ENCODE measurements at places on chromosomes 5 and 9.

DNA sequence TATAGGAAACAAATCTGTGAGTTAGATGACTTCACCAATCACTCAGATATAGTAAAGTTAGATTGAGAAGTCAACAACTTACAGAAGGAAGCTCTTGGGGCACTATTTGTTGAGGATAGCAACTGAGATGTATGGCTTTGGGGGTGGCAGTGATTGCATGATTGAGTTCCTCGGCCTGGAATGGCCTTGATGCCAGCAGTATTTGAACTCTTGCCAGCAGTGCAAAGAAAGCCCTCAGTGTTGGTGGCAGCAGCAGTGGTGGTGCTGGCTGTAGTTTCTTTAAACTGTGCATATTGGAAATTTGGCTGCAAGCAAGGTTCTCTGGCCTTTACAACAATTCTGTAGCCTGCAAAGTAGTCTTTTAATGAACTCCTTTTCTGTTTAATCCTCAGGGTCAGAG lies 41.4 kb upstream of the PJA2 start:
- no peak for DNase-seq

DNA sequence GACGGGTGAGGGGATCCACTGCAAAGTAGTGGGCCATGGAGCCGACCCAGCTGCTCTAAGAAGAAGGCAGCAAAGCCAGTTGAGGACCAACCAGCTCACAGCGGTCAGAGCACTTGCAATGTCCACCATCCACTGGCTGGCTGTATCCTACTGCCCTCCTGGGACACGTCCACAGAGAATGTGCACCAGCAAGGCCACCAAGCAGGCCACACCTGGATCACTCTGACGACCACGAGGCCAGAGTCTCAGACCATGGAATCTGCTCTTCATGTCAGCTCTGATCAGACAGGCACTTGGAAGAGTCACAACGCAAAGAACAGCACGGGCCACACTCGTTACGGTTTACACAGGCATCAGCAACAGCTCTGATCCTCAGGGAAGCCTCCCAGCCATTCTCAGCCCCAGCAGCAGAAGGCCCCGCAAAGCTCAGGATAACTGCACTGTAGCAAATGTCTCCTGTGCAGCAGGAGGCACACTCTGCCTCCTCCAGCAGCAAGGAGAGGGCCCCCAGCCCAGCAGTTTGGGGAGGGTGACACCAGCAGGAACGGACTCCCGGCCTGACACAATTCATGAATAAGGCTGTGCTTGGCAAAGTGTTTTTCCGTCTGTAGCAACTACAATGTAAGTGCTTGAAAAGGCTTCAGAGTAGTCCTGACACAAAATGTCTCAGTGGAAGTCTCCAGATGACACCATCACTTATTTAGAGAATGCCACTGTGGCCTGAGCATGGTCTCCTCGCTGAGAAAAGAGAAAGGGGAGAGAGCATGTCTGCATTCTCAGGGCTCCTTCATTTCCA lies 15.7 kb downstream of the SEMA4D start:
- no peak for DNase-seq

GRCh38 chr9:111301195-111301594 lies 28.8 kb downstream of the OR2K2 start:
- no peak for DNase-seq

- DNase-seq: peak; percentile 23
Measured at GRCh38 chr5:94243612-94244011, 374.8 kb downstream of the KIAA0825 start.

- peak; percentile 88 for DNase-seq
Measured at GRCh38 chr5:177537389-177538361, 16.7 kb downstream of the FAM193B start.
